GM04503 (cell line): ENCODE measurements at places on chromosomes 4 and X.

DNA sequence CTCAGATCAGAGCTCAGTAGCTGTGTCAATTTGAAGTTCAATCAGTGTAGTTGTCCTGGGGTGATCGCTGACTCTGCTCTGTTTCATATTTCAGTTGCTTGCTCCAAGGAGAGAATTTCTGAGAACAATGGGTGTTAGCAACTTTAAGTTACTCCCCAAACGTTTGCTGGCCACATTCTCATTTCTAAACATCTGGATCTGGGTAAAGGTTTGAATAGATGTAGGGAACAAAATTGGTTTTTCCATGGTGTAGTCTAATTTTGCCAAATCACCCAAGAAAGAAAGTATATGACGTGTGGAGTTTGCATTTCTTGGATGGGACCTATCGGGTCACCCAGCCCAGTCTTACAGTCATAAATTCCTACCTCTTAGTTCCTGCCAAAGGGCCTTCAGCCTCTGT, 103.7 kb downstream of the AKAP4 start:
- DNase-seq: no peak

GRCh38 chr4:25308306-25308705, 4.3 kb upstream of the ZCCHC4 start:
- DNase-seq: no peak

DNA sequence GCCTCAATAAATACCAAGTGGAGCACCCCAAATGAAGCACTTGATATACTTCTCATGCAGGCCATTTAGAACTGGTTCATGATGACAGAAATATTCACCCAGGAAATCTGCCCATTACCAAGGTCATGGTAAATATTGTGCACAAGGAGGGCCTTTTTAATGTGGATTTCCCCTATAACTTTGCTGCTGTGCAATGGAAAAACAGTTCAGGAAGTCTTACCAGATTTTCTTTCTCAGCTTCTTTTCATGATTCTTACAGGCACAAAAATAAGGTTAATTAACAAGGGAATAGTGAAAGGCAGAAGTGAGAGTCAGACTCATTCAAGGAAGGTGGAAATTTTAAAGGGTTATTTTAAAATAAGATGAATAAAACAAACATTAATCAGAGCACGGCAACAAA, 904.3 kb upstream of the GRIA3 start:
- DNase-seq: no peak

GRCh38 chrX:13254076-13254785, 65.6 kb downstream of the ATXN3L start:
- DNase-seq: no peak

DNA sequence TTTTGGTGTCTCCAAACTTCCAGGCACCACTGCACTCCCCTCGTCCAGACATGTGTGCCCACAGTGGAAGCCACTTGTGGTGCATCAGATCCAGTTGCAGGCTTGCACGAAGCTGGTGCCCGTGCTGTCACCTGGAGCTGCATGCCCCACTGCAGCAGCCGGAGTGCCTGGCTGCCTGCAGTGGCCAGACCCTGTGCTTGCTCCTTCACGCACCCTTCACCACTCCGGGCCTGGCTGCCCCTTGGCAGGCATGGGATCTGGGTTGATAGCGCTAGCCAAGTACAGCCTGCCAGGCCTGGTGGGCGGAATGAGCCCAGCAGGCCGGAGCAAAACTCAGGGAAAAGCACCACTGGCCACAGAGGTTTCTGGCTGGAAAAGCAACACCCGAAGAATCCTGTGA, 50.2 kb upstream of the SHISA3 start:
- DNase-seq: no peak

GRCh38 chrX:53728506-53728905, 42.0 kb upstream of the HUWE1 start:
- DNase-seq: no peak

DNA sequence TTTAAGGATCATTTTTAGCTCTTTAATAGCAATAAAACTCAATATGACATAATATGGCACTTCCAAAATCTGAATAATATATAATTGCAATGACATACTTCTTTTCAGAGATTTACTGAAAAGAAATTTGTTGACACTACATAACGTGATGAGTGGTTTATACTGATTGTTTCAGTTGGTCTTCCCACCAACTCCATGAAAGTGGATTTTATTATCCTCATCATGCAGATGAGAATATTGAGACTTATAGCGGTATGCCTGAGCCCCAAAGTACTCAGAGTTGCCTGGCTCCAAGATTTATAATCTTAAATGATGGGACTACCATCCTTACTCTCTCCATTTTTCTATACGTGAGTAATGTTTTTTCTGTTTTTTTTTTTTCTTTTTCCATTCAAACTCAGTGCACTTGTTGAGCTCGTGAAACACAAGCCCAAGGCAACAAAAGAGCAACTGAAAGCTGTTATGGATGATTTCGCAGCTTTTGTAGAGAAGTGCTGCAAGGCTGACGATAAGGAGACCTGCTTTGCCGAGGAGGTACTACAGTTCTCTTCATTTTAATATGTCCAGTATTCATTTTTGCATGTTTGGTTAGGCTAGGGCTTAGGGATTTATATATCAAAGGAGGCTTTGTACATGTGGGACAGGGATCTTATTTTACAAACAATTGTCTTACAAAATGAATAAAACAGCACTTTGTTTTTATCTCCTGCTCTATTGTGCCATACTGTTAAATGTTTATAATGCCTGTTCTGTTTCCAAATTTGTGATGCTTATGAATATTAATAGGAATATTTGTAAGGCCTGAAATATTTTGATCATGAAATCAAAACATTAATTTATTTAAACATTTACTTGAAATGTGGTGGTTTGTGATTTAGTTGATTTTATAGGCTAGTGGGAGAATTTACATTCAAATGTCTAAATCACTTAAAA, 15.3 kb downstream of the ALB start:
- DNase-seq: no peak

- DNase-seq: no peak
These were observed 1037.9 kb upstream of the AGA start for GRCh38 chr4:178480105-178480504.

DNA sequence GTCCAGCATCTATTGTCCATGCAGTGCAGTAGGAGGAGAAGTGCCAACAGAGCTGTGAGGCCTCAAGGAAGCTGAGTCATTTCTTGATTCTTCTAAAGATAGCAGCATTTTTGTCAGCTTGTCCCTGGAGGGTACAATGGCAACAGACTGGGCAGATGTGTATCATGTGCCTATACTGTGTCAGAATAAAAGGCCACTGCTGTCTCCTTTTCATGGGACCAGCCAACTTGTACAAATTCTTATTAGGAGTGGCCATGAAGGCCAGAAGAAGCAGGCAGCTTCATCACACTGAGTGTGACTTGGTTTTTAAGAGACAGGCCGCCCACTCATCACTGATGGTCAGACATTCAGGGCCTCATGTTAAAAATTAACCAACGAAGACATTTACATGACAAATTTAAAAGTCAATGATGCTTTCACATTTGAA, 185.0 kb upstream of the FAM241A start:
- DNase-seq: peak; percentile 47

GRCh38 chr4:168566726-168567125, 69.9 kb downstream of the PALLD start:
- no peak for DNase-seq

GRCh38 chr4:58553031-58553430, 1442.8 kb upstream of the IGFBP7 start:
- no peak for DNase-seq

GRCh38 chr4:159055833-159056232, 47.0 kb upstream of the RAPGEF2 start:
- no peak for DNase-seq

- no peak for DNase-seq
These were observed 148.0 kb upstream of the STX18 start for GRCh38 chr4:4689694-4690440.

DNA sequence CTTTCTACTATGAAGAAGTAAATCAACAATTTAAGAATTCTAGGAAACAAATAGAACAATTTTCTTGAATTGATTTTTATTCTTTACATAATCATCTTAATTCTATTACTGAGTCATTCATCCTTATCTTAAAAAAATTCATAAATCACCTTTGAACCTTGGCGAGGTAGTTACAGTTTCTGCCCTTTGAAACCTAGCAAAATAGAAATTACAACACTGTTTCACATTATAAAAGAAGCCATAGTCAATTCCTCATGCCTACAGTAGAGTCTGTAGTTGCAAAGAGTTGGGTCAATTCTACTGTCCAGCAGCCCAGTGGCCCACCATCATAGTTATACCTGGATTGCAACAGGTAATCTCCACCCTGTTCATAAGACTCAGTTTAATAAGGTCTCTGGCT, 7.3 kb downstream of the SMIM31 start:
- no peak for DNase-seq

DNA sequence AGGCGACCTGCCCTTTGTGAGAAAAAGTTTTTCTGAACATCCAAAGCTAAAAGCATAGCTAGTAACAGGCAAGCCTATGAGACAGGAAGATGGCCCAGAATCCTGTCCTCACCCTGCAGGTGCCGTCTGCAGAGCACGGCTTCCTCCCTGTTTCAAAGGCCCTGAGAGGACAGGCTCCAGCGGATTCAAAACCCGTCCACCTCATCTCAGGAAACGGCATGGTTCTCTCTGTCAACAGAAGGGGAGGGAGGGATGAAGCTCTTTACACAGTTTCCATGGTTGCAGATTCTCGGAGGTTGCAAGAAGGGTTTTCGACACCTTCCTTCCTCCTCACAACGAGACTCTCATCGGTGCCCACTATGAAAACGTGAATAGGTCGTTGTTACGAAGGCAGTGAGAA, 8.3 kb downstream of the PPP2R3B start:
- no peak for DNase-seq

DNA sequence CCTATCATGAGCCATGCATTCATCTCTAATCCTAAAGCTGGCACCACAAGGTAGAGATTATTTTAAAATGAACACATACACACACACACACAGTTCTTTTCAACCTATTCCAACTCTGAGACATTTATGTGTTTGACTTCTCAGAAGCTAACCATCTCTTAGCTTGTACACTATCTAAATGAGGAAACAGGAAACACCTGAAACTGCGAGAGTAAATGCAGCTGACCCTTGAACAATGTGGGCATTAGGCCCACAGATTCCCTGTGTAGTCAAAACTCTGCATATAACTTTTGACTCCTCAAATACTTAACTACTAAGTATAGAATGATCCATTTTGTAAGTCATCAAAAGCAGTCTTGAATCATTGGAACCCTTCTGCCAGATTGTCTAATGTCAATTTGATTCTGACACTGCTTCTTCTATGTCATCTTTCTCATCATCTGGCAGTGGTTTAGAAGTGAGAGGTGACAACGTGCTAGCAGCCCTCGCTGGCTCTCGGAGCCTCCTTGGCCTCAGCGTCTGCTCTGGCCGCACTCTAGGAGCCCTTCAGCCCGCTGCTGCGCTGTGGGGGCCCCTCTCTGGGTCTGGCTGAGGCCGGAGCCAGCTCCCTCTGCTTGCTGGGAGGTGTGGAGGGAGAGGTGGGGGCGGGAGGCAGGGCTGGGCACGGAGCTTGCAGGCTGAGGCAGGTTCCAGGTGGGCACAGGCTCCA, 21.4 kb upstream of the IL15 start:
- DNase-seq: no peak

- no peak for DNase-seq
These were observed 12.0 kb downstream of the ADAMTS3 start for GRCh38 chr4:72557021-72557420.

DNA sequence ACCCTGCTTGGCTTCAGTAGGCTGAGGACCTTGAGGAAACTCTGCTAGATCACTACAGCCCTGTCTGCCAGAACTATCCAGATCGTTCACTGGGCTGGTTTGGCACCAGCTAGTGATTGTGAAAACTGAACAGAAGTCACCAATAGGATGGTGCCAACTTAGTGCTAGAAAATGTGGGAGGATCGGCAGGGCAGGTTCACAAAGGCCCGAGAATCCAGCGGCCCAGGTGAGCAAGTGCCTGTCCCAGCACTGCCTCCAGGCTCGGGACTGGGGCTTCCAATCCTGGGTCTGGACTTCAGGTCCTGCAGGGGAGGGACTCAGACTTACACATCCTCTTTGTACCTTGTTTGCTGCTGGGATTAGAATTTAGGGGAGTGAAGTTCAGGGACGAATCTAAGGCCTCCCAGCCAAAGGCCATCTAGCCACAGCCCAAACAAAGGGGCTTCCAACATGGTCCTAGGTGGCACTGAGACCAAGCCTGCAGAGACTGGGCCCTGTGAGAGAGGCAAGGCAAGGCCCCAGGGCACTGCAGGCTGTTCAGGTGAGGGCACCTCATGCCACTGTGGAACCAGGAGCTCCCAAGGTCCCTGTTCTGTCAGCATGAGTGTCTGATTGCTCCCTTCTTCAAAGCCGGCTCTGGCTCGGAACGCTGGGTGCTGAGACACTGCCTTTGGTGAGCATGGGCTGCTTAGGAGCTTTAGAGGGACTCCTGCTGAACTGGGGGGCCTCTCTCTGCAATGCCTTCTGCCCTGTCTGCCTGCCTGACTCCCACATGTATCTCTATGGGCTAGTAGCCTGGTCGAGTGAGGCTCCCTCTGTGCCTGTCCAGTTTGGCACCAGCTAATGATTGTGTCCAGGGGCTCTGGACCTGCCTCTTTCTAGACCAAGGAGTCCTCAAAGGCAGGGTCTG, 20.7 kb upstream of the ZNF185 start:
- no peak for DNase-seq

- DNase-seq: no peak
These were observed 206.2 kb upstream of the BANK1 start for GRCh38 chr4:101584306-101584705.

- no peak for DNase-seq
These were observed 426.9 kb upstream of the EPHA5 start for GRCh38 chr4:66097218-66097617.

DNA sequence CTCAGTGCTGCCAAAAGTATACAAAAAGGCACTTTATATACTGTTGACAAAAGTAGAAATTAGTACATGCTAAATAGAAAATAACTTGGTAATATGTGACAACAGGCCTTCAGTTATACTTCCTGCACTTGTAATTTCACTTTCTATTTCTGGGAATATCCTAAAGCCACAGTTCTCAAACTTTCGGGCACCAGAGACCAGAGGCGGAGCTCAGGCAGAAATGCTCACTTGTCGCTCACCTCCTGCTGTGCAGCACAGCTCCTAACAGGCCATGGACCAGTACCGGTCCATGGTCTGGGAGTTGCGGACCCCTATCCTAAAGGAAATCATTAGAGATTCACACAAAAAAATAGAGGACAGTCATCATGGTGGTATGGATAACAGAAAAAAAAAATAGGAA, 25.7 kb downstream of the ACSL4 start:
- no peak for DNase-seq

- DNase-seq: no peak
These were observed 496.6 kb downstream of the IL1RAPL1 start for GRCh38 chrX:29083823-29084222.

DNA sequence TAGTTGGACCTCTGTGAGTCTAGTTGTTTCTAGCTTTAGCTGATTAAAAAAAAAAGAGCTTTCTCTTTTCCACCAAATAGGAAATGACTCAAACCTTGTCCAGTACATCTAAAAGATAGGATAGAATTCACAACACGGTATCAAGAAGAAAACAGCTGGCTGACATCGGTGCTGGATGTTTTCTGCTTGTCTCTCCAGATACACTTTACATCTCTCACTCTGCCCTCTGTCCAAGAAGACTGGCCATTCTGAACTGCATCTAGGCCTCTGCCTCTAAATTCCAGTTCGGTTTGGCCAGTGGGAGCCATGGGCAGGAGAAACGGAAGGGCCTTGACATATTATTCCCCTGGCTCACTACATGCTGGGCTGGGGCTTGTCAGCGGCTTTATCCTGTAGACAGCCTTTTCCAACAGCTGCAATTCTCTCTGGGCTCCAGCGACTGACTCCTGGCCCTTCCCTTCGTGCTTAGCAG, 57.3 kb upstream of the SHISA3 start:
- DNase-seq: no peak

GRCh38 chr4:85724791-85725563, 250.0 kb downstream of the ARHGAP24 start:
- DNase-seq: no peak
